ENCODE measurements at places on chromosomes 11 and 22.

DNA sequence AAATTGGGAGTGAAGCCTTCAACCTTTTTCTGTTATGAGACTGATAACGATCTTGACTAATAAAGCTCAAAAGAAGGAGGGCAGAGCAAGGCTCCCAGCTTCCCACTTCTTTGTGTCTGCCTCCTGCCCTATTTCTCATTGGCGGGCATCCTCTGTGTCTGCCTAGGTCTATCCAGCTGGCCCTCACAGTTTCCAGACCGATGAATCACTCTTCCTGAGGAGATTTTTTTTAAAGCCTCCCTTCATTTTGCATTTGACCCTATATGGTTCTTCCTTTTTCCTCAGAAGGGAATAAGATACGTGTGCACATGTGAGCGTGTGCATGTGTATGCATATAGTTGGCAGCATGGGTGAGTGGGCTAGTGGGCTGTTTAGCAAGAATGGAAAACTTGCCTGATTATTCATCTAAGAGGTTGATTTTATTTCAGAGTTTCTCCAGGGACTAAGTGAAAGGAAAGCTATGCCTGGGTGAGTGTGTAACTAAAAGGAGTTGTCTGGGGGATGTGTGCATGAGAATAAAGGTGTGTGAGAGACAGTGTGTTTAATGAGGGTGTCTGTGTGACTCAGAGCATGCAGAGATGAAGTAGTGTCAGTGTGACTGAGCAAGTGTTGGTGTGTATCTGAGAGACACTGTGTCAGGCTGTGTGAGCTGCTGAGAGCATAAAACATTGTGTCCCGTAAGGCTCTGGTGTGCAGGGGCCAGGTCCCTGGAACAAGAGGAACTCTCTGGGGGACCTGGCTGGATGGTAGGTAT is 12.2 kb downstream of the PHLDB1 start:
- peak; percentile 88 for DNase-seq

DNA sequence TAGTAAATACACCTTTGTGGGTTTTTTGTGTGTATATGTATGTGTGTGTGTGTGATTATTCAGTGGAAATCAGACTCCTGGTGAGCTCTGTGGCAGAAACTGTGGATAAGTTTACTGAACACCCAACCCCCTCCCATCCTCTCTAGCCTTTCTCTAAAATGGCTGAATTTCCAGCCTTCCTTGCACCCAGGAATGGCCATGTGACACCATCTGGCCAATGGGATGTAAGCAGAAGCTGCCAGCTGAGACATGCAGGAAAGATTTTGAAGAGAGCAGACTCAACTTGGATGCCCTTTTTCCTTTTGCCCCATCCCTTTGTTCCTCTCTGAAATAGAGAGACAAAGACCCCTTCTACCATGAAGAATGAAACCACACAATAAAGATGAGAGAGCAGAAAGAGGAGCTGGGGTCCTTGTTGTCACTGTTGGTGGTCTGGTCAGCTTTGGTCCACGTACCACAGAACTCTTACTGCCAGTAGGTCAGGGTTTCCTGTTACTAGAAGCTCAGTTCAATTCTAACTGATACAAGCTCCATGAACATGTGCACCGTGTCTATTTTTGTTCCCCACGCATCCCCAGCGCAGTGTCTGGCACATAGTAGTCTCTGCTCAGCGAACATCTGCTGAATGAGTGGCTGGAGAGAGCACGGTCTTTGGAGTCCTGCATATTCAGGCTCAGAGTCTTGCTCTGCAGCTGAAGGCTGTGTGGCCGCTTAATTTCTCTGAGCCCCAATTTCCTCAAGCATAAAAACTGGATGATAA is 57.5 kb downstream of the SEZ6L start:
- no peak for DNase-seq

DNA sequence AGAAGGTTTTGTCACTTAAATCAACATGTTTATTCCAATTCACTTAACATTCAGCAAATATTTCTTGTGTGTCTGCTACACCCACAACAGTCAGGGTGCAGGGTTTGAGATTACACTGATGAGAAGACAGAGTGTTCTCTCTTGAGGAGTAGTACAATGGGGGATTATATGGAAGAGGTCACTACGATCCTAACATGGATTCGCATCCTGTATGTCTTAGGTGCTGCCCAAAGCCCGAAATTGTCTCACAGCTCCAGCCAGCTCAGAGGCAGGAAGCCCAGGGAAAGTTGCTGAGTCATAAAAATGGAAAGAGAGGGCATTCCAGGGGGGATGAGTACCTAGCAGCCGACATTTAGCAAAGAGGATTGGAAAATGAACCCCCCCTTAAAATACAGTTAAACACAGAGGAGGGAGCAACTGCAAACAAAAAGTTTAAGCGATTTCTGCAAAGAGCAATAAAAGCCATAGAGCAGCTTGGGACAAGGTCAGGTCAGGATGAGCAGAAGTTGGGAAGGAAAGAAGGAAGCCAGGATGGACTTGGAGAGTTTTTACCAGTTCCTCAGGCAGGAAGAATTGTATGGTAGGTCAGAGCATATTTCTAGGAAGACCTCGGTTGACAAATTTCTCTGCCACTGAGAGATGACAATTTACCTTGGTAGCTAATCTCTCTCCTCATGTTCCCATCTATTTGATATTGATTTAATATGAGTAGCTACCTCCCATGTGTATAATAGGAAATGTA is 49.5 kb downstream of the IGLL5 start:
- DNase-seq, result no peak

DNA sequence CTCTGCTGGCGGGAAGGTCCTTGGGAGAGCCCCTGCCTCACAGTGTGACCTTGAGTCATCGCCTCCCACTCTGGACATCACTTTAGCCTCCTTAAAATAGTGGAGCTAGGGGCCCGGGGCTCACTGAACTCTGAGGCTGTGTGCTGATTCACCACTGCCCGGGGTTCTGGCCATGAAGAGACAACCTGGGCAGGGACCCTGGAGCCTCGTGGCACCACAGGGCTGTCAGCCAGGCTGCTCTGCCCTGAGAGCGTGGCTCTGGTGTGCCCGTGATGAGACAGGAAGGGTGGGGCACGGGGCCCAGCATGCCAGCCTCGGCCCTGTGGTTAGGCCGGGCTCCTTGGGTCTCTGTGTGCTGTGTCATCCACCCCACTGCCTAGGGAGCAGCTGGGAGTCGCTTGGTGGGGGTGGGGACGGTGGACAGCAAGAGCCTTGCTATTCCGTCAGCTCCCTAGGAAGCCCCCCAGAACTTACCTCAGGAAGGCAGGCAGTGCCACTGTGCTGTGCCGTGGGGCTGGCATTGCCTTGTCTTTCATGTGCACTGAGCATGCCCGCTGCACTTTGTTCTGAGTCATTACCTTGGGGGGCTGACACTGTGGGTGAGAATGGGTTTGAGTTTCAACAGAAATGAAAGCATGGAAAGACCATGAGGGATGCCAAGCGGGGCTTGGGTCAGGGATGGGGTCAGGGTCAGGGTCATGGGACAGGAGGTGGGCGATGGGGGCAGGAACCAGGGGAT is 31.7 kb downstream of the TPCN2 start:
- DNase-seq, result peak; percentile 90

- no peak for DNase-seq
Measured at GRCh38 chr11:69484427-69485259, 3.2 kb downstream of the LINC01488 start.

GRCh38 chr11:18016789-18017188 is 3.9 kb upstream of the SERGEF start:
- DNase-seq, result no peak

DNA sequence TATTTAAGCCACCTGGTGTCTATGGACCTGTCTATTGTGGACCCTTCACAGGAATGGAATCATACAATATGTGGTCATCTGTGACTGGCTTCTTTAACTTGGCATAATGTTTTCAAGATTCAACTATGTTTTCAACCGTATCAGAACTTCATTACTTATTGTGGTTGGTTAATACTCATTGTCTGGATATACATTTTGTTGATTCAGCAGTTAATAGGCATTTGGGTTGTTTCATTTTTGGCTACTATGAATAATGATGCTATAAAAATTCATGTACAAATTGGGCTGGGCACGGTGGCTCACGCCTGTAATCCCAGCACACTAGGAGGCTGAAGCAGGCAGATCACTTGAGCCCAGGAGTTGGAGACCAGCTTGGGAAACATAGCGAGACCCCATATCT is 2.5 kb upstream of the RAPSN start:
- no peak for DNase-seq

DNA sequence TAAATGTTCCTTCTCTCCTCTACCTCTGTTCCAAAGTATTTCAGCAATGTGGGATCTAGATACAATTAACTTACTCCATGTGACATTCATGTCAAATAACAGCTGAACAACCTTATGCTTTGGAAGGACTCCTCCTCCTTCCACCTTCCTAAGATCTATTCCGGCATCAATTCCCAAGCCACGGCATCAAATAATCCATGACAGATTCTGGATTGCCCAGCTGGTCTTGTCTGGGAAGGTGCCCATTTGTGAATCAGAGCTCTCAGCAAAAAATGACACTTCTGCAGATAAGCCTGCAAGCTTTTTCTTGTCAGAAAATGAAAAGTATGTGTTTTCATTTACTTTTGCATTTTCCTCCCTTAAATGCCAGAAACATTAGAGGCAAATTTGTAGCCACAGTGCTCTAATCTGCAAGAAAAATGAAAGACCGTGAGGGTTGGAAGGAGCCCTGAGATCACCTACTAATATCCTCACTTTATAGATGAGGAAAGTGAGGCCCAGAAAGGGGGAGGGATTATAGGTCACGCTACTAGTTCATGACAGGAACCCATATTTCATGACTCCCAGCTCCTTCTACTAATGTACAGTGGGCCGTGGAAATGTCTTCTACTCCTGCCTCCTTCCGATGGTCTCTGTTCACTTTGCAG is 124.0 kb downstream of the ME3 start:
- DNase-seq, result no peak

- peak; percentile 46 for DNase-seq
Measured at GRCh38 chr11:73716153-73717056, 44.5 kb downstream of the RAB6A start.

GRCh38 chr11:60777572-60777971 is 7.6 kb upstream of the MS4A10 start:
- DNase-seq, result no peak

DNA sequence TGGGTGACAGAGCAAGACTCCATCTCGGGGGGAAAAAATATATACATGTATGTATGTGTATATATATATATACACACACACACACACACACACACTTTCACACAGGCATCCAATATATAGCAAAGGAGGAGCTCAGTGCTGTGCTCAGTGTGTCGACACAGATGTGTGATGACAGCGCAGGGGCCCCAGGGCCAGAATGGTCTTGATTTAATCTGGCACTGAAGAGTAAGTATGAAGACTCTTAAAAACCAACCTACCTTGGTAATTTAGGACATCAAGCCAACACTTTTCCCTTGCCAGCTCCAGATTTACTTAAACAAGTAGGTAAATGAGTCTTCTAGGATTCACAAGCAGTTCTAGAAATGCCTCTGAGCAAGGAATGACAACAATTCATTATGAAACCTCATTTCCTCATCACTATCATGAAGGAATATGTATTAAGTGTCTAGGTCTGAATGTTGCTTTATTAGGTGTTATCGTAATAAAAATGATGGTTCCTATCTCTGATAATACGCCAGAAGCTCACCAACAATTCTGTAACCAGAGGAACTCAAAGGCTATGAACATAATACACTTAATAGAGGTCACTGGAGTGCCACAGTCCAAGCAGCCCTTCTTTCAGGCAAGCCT is 71.5 kb downstream of the SGSM3 start:
- DNase-seq, result peak; percentile 33

- no peak for DNase-seq
Measured at GRCh38 chr11:120357620-120358019, 21.4 kb downstream of the ARHGEF12 start.

- DNase-seq, result no peak
Measured at GRCh38 chr11:28632338-28632737, 524.1 kb downstream of the METTL15 start.

DNA sequence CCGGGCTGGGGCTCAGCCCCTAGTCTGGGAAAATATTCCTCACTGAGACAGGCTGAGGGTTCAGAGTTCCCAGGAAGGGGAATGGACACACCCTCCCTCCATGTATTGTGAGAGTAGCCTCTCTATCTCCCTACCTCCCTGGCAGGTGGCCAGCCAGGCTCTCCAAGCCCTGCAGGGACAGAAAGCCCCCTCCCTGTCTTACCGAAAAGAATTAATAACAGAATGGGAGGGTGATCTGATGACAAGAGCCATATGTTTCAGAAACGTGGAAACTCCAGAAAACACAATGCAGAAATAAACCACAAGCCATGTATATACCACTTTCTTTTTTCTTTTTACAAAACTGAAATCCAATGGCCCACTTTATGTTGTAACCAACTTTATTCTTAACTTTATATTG is 140.0 kb downstream of the CHST1 start:
- DNase-seq, result no peak

DNA sequence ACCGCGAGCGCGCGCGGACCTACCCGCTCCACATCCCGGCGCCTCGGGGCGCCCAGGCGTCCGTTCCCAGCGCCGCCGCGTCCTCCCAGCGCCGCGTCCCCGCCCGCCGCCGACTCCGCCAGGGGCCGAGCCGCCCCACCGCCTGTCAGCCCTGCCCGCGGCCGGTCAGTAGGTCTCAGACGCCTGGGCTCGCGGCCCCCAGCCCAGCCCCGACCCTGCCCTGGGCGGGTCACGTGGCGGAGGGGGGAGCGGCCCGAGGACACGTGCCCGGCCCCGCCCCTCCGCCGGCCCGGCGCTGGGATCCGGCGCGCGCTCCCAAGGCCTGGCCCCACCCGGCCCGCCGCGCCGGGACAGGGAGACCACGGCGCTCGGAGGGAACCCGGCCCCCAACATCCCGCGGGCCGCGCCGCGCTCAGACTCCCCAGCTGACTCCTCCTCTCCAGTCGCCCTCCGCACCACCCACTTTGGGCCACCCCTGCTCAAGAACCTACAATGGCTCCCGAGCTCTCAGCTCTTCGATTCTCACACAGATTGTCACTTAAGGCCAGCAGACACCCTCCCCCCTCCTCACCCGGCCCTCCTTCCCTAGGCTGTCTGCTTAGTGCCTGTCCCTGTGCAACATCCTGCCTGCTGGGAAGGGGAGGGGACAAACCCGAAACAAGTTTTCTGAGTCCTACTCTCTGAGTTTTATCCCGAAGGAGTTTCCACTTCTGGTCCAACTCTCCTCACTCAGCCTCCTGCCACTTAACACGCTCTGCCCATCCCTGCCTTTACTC is at the start of gene RAB3IL1:
Gene RAB3IL1, minus strand, starts transcription at position 233 of the 776 bp plus-strand sequence. Its CDS starts 199 bp downstream, at position 34.
- DNase-seq, result no peak

- DNase-seq, result no peak
Measured at GRCh38 chr11:110587972-110588371, 124.3 kb downstream of the ARHGAP20 start.

DNA sequence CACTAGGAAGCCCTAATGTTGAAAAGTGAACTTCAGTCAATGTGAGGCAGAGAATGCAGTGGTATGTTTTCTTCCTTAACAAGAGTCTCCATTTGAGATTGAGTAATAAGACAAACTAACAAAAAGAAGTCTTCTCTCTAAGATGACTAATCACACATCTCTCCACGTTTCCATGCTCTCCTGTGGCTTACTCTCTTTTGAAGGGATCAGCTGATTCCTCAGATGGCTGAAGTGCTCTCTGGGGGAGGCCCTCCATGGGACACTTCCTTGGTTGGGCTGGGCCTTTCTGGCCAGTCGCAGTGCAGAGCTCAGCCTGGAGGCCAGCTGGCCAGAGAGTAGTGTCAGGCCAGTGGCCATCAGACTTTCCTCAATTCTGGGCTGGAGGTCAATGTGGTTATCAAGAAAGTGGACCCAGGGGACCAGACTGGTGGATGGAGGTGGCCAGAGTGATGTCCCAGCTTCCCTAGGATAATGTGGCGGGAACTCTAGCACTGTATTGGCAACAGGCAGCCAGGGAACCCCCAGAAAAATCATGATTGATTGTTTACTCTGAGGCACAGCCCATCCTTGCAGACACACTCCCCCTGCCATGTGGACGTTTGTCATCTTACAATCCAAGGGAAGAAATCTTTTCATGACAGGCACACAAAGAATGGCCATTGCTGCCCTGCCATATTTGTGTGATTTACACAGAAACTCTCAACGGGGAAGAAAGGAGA is 14.5 kb downstream of the CSRP3 start:
- DNase-seq, result no peak
